Stomach (tissue), 19 donors: ENCODE measurements at places on chromosomes 7 and 10. TPM values are rescaled to one million over a fixed set of nuclear protein-coding genes. Genes with fewer than 3 reads are reported as not detected.

The TMEM236 gene
- total RNA-seq = 4.7 TPM

The PARD3 gene
- total RNA-seq = 39.7 TPM

The DYNC1I1 gene
- 69.4 TPM for total RNA-seq

DNA sequence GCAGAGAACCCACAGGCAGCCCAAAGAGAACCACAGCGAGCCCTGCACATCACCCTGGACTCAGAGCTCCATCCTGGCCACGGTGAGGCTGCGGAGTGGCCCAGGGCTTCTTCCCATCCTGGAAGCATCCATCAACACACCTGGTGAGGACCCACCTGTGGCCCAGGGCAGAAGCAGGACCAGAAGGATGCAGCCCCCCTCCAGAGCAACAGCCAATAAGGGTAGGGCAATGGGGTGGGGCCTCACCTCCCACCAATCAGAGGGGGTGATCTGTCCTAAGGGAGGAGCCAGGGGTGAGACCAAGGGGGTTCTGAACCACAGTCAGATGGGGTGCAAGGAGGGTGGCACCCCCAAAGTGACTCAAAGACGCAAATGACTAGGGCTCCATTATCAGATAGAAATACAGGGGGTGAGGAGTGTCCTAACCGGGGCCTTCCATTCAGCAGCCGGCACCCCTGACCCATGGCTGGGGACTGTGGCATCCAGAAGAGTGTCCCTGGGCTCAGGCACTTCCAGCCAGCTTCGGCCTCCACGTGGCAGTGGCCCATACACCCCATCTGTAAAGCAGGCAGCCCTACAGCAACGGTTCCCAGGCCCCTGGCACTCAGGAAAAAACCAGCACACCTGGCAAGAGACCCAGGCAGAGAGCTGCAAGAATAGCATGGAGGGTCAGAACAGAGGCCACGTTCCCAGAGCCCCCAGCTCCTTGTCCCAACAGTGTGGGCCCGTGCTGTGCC, 36.9 kb downstream of the STK32C start:
- no peak for DNase-seq

GRCh38 chr10:65622608-65623007, 1303.2 kb upstream of the LRRTM3 start:
- no peak for DNase-seq

DNA sequence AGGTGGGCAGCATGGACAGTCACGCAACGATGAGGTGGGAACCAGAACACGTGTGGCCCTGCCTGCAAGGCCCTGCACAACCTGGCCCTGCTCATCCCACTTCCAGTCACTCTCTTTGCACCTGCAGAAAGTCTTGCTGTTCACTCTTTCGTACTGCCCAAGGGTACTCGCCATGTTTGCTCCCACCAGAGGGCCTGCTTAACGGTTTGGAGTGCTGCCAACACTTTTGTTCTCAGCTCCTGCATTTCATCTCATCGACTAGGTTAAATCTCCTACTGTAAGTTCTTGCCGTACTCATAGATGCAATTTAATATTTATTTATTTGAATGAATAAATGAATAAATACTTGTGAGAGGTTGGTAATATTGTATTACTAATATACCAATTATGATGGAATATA, 315.3 kb downstream of the SDK1 start:
- DNase-seq = peak; percentile 12

The OPALIN gene
- not detected for total RNA-seq

- no peak for DNase-seq
These were observed 1226.7 kb upstream of the LRRN3 start for GRCh38 chr7:109864230-109864629.

The KCND2 gene
- not detected for total RNA-seq
